ENCODE measurements at places on chromosomes 4 and X.
A peak's percentile ranks its signal among the peaks of the same experiment; 100 is the strongest.

GRCh38 chrX:149992918-149993317, 54.6 kb upstream of the EOLA2 start:
- no peak for DNase-seq

- no peak for DNase-seq
Measured at GRCh38 chr4:120714417-120715010, 208.0 kb downstream of the PRDM5 start.

- peak; percentile 59 for DNase-seq
Measured at GRCh38 chrX:129984111-129984958, 1.9 kb downstream of the BCORL1 start.

GRCh38 chr4:24910499-24910898, 2.3 kb downstream of the CCDC149 start:
- DNase-seq = no peak

- no peak for DNase-seq
Measured at GRCh38 chr4:179843370-179843769, 2399.8 kb upstream of the TENM3 start.

- DNase-seq = no peak
Measured at GRCh38 chrX:120768254-120768653, 107.4 kb downstream of the CT47B1 start.

DNA sequence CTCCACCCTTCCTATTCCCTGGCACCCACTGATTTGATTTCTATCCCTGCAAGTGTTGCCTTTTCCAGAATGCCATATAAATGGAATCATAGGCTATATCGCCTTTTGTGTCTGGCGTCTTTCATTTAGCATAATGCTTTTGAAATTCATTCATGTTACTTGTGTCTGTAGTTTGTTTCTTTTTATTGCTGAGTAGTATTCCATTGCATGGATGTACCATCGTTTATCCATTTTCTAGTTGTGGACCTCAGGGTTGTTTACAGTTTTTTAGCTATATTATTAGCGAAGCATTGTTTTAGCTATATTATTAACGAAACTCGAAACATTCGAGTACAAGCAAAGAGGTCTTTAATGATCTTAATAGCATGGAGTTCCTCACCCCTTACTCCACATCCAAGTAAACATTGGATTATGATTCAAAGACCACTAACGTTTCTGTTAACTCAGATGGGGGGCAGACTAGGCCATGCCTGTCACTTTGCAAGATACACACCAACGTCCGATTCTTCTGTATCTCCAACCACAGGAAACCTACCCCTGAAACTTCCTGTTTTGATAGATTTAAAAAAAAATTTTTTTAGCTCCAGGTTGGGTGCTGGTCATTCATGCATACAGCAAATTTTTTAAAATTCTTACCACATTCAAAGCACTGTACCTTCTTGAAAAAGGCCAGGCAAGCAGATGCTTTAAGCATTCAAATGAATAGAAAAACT, 1.1 kb downstream of the DCK start:
- DNase-seq = no peak

- no peak for DNase-seq
Measured at GRCh38 chr4:121975784-121976183, 23.9 kb upstream of the TRPC3 start.

DNA sequence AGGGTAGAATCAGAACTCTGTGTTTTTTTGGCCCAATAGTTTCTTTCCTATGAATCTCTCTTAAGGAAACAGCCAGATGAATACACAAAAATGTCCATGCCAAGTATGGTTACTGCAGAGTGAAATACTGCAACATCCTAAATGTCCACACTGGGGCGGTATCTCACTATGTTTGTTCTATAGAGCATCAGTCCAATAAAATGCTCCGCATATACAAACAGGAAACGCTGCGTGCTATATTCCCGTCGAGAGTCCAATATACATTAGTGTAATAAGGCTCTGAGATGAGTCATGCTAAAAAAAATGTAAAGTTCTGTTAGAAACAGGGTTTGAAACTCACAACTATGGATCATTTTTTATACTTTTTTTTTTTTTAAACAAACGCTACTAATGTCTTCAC, 72.9 kb upstream of the ENOX2 start:
- DNase-seq = peak; percentile 47

- no peak for DNase-seq
Measured at GRCh38 chrX:132716006-132716405, 227.2 kb upstream of the MBNL3 start.

DNA sequence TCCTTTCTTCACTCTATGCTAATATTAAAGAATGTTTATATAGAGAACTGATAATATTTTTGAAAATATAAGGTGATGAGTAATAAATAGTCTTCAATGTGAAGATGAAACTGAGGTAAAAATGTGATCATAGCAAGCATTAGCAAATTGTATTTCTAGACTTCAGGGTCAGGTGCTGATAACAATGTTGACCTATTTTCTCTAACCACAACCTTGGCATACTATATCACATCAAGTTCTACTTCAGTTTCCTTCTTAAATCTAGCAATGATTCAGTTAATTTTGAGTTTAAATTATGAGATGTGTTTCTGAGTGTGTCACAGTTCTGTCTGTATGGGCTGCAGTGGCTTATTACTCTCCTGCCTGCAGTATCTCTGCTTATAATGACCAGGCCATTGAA, 209.4 kb downstream of the RAPGEF2 start:
- DNase-seq = no peak

DNA sequence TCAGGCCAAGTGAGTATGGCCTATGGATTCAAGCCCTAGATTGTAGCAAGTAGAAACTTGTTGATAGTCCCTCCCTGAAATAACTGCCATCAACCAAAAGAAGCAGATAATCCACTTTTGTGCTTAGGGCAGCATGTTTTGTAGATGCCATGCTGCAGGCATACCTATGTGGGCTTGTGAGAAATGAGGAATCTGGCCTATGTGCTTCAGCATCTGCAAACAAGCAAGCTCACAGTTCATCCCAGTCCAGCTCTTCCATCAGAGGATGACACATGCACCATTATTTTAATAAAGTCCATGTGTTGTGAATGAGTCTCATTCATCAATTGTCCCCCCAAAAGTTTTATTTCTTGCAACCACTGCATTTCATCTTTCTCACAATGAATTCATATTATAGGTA, 421.9 kb upstream of the DIPK2B start:
- no peak for DNase-seq

- DNase-seq = no peak
Measured at GRCh38 chr4:74394476-74395136, 29.7 kb downstream of the EREG start.

GRCh38 chrX:153766098-153766817, 2.2 kb downstream of the PLXNB3 start:
- DNase-seq = no peak

DNA sequence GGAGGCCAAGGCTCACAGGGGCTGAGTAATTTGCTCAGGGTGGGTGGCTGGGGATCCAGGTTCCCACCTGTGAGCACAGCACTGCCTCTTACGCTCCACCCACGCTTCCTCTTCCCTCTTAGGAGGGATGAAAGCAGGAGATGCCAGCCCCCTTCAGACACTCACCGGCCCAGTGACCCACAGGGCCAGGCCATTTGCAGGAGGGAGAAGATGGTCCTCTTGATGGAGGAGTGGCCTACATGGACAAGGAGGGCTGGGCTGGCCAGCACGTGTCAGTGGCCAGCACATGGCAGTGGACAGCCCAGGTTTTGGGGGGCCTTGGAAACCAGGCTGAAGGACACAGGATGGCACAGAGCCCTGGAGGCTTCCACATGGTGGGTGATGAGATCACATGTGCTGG, 108.1 kb upstream of the PSAPL1 start:
- DNase-seq = no peak

GRCh38 chr4:126106658-126107057, 791.9 kb downstream of the FAT4 start:
- DNase-seq = no peak

- no peak for DNase-seq
Measured at GRCh38 chr4:147480502-147480890, 401 bp upstream of the EDNRA start.

GRCh38 chr4:150381036-150381435, 200.9 kb upstream of the MAB21L2 start:
- no peak for DNase-seq

GRCh38 chr4:98101988-98102387, 41.3 kb downstream of the STPG2 start:
- no peak for DNase-seq

DNA sequence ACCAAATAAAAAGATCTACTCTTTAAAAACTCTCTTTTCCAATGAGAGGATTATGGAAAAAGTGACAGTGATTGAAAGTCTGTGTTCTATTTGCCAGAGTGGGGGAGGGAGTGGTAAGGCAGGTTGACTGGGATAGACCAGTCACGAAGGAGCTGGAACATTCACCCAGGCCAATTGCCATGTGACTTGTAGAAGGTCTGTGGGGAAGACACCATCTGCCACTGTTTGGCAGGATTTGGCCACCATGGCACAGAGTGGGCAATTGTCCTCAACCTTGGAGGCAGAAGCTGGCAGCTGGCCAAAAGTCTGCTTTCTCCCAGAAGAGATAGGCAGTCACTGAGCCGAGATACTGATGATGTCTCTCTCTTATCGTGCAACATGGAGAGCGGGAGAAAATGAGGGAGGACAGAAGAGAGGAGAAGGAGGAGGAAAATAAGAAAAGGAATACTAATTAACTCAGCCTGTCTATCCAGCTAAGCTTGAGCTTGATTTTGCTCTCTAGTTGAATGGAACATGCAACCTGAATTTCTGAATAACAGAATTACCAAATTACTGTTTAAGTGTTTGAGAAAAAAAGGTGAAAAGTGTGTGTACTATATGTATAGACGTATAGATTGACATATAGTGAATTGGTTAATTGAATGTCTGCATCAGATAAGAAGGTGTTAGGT, 267.1 kb downstream of the ARHGAP24 start:
- DNase-seq = no peak

DNA sequence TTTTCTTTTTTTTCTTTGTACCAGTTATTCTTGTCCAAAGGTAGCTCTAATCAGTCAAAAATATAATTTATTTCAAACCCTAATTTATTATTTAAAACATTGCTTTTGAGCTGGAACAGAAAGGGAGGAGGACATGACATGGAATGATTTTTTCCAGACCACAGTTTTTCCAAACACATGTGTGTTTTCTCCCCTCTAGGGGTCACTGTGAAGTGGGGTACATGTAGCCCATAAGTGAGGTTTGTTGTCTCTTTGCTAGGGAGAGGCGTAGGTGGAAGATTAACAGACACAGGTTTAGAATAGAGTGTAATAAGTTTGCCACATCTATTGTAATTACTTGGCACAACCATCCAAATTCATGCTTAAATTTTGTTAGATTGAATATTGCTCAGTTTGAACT, 83.0 kb downstream of the TNIP2 start:
- DNase-seq = no peak

DNA sequence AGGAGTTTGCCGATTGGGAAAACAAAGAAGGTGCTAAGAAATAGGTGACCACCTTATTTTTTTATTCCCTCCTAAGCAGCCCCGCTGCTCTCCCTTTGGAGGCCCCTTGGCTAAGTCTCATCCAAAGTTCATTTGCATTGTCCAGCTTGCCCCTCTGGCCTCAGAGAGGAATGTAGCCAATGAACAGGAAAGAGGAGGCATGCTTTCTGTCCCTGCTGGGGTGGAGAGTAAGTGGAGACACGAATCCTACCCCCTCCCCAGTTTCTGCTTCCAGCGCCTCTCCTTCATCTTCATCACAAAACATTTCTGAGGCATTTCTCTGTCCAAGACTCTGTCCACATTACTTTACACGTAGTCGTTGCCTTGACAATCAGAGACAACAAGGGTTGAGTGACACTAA, 38.7 kb downstream of the NLGN3 start:
- DNase-seq = peak; percentile 47

GRCh38 chr4:107834241-107834794, 9.6 kb downstream of the SGMS2 start:
- no peak for DNase-seq

- no peak for DNase-seq
Measured at GRCh38 chr4:140277576-140277975, 95.9 kb upstream of the SCOC start.

DNA sequence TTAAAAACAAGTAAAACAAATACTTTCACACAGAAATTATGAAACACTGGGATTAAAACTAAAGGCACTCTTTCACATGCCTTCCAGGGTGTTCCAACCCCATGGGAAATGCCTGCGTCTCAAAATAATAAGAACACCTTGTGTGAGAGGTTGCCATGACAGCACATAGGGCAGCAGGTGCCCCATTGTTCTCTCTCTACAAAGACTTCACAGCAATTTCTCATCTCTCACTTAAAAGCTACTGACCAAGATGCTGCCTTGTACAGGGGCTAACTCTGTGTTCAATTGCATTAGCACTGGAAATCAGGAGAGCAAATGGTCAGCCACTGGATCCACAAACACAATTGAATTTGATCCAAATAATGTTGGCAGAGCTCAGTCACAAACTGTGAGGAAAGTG, 102.5 kb upstream of the GALNTL6 start:
- no peak for DNase-seq

DNA sequence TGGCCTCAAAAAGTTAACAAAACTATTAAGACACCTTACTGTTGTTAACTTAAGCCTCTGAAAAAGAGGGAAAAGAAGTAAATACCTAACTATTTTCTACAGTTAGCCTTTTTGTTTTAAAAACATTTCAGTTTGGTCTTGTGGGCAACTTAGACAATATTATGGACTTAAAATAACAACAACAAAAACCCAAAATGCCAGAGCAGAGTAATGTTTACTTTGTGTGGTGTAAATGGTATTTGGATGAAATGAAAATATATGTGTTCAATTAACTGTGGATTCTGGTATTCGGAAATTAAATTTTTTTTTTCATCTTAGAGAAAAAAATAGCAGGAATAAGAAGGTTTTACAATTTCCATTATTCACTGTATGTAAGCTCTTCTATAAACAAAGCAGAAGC, 79.6 kb upstream of the NPNT start:
- DNase-seq = no peak

DNA sequence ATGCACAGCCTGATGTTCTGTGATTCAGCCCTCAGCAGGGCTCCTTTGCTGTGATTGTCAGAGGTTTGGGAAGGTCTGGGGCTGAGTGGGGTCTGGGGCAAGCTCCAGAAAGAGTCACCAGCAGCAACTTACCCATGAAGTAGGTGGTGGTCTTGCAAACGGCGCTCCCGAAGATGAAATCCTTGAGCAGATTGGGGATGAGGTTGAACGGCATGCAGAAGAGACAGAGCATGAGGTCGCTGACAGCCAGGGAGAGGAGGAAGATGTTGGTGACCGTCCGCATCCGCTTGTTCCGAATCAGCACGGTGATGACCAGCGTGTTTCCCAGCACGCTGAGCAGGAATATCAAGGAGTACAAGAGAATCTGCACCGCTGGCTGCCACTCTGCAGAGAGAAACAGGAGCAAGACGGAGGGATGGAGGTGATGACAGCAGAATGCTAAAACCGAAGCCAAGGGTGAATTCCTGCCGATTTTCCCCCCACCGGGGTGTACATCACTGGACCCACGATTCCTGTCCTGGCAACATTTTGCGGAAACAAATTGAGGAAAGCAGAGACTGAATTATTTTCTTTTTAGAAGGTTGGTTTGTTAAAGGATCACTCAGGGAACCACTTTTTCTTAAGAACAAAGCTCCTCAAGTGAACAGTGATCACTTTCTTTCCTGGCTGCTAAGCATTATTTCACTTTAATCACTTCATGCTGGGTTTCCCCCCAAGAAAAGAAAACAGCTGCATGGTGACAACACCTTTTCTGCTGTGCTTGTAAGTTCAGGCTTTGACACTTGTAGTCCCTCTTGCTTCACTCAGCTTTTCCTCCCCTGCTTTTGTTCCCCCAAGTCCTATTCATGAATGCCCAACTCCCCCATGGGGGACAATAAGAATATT, 941 bp downstream of the CCKAR start:
- no peak for DNase-seq

- peak; percentile 38 for DNase-seq
Measured at GRCh38 chr4:5812506-5813229, 80.2 kb downstream of the CRMP1 start.
